ENCODE measurements at places on chromosomes 12 and 14. TPM values are rescaled to one million over a fixed set of nuclear protein-coding genes. Genes with fewer than 3 reads are reported as not detected.

DNA sequence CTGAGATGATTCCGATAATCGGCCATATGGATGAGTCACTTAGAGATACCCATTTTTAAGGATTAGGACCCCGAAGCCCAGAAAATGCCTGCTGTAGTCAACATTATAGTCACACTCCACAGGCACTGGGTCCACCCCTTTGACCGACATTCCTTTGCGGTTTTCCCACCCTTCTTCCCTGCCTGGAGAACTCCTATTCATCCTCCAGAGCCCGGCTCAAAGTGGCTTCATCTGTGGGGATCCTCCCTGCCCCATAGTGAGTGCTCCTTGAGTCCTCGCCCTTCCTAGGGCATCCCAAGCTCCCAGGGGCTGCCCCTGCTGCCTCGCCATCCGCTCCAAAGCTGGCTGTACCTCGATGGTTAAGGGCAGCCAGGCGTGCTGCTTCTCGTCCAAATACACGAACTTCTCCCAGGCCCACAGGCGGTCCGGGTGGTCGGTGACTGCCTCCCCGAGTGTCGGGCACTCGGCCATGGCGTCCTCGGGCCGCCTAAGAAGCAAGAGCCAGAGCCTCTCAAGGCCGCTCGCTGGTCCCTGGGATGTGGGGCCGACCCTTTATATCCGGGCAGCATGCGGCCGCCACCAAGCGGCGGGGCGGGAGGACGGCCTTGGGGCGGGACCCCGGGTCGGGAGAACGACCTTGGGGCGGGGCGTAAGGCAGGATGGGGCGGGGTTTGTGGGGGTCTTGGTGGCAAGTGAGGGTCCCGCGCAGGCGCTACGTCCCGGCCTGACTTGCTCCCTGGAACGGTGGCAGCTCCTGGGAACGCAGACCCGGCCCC lies at the start of gene TCL1A:
Gene TCL1A (minus strand): TSS at position 530 of the 776 bp plus-strand sequence. CDS start 59 bp downstream, at position 471.
- no peak within 1 kb of the TSS for H3K4me3 ChIP-seq
- H3K27me3 ChIP-seq: no peaks in the 10 kb centered on the region
- H3K27ac ChIP-seq: no peak within 1 kb of the TSS
- no peak for DNase-seq
- no peaks in the 10 kb centered on the region for H3K4me1 ChIP-seq

DNA sequence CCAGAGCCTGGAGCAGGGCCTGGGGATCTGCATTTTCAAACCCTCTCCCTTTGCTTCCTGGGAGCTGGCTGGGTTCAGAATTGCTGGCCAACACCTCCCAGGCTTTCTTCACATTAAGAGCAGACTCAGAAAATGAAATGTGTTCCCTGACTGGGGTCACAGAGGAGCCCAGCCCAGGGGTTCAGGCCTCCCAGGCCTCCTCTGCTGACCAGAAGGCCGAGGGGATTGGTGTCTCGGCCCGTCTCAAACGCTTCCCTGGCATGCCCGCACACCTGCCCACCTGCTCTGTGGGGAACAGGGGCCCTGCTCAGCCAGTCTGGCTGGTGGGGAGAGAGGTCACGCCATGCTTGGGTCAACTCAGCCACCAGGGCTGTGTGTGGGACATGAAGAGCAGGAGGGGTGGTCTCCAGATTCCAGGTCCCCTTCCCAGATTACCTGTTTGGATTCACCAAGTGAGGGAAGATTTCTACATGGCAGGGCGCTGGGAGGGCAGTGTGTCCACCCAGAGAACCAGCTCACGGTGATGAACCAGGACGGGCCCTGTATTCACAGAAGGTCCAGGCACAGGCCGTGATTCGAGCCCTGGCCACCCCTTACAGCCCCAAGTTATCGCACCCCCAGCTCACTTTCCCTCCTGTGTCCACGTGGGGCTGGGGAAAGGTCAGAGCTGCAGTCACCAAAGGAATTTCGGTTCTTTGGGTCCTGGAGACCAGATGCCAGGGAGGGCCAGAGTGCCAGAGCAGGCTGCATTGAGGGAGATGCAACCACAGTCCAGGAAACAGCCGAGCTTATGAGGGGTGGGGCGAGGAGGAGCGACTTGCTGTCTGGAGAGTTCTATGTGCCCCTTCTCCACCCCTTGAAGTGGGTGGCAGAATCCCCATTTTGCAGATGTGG lies 55.2 kb upstream of the RIN3 start:
- H3K4me3 ChIP-seq: no peak overlapping the region
- no peak for DNase-seq
- no peaks in the 10 kb centered on the region for H3K36me3 ChIP-seq
- H3K27ac ChIP-seq: no peak overlapping the region
- peaks cover under 1% of the 10 kb centered on the region for H3K27me3 ChIP-seq

DNA sequence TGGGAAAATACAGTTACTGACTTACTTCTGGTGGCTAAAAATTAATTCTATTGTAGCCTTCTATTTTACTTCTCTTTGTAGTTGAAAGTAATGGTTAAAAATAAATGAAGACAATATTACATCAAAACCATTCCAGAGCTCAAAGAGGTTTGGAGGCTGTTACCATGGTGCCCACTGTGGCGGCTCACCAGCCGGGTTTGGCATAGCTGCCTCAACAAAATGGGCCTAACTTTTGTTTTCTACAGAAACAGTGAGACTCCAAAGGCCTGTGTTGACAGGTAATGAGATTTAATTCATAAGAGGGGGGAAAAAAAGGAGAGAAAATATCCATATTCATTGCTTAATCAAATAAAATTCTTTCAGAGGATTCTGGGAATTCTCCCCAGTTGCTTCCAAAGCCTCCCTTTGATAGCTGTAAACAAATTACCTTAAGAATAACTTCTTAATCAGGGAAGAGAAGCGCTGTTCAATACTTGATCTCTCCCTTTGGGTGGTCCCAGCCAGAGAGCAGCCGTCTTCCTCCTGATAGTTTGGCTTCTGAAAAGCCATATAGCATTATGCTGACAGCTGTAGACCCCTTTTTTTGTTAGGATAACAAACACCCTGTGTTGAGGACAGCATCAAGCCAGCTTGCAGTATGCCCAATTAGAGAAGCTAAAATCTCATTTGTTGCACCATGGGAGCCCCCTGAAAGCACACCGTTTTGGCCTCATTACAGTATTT lies 266.8 kb downstream of the NEDD1 start:
- DNase-seq: no peak
- no peaks in the 10 kb centered on the region for H3K4me1 ChIP-seq
- no peaks in the 10 kb centered on the region for H3K27me3 ChIP-seq
- no peak overlapping the region for H3K4me3 ChIP-seq

DNA sequence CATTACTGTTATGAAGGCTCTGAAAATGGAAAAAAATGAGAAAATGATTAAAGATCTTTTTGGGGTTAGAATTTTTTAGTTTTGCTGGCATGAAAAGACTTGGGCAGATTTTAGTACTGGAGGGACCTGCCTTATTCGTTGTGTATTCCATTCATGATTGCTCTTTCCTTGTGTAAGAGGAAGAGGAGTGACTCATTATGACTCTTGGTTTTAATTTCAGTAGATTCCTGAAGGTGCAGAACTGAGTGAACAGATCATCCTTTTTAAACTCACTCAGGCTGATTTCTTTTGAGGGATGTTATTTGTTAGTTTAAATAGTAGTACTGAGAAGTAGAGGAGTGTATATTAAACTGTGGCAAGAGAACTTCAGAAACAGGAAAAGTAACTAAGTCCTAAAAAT lies 41.6 kb downstream of the AKAP6 start:
- peaks cover 38% of the 10 kb centered on the region for H3K4me1 ChIP-seq
- DNase-seq: peak; percentile 80
- H3K27ac ChIP-seq: no peak overlapping the region
- peak overlapping the region; percentile 21 for H3K4me3 ChIP-seq
- no peaks in the 10 kb centered on the region for H3K36me3 ChIP-seq

GRCh38 chr14:90857866-90858265 lies 41.6 kb upstream of the TTC7B start:
- H3K27ac ChIP-seq: no peak overlapping the region
- peak overlapping the region; percentile 54 for H3K4me3 ChIP-seq
- no peak for DNase-seq
- H3K36me3 ChIP-seq: no peaks in the 10 kb centered on the region
- peaks cover 18% of the 10 kb centered on the region for H3K4me1 ChIP-seq

DNA sequence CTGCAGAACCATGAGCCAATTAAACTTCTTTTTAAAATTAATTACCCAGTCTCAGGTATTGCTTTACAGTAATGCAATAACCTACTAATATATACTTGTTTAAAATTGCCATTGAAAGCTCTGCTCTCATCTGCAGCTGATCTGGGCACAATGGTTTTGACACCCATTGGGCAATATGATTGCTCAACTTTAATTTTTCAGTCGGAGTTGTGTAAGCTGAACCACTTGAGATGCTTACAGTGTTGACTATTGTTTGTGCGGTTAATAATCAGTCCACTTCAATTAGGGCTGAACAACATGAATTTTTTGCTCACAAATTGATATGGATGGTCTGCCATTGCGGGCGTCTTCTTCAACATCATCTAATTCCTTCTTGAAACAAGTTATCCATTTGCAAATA lies 18.0 kb upstream of the OR4K5 start:
- no peak overlapping the region for H3K27ac ChIP-seq
- DNase-seq: no peak
- H3K4me3 ChIP-seq: no peak overlapping the region
- no peaks in the 10 kb centered on the region for H3K4me1 ChIP-seq

DNA sequence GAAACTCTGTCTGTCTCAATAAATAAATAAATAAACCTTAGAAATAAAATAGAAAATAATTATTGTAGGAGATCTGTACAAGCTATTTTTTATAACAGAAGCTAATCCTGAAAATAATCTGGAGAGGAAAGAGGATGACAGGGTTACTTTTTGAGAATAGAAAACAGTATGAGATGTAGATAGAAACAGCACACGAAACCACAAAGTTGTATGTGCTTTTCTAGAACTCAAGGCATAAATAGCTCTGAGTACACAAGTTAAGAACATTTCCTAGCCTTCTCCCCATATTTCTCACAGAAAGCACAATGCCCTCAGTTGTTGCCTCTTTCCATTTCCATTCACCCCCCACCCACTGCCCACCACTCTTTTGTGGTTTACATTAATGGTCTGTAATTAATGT lies 35.7 kb downstream of the SLC38A4 start:
- DNase-seq: no peak
- H3K4me1 ChIP-seq: peaks cover 64% of the 10 kb centered on the region
- H3K27ac ChIP-seq: no peak overlapping the region
- peaks cover 2% of the 10 kb centered on the region for H3K27me3 ChIP-seq
- no peak overlapping the region for H3K4me3 ChIP-seq
- peaks cover 23% of the 10 kb centered on the region for H3K36me3 ChIP-seq

RAP1B gene
- 197 TPM for total RNA-seq

NAP1L1 gene
- total RNA-seq: 510 TPM

PTHLH gene
- total RNA-seq: 0.37 TPM

Measured in HFFc6 (cell line).